Cerebellar nuclear complex (tissue), 1 donor: ENCODE measurements at places on chromosomes 2 and 18.

DNA sequence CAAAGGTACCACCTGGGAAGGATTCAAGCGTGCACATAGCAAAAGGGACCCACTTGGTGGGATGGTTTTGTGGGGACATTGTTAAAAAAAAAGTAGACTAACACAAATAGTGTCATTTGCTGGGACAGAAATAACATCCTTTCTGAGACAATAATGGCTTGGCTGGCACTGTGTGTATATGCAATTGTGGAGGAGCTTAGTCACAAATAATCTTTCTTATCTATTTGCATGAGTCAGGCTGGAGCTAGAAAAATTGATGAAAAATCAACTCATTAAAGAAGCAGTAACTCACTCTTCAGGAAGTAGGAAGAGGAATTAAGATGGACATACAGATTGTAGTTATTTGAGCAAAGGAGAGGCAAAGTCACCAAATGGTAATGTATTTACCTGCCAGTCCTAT, 29.5 kb upstream of the ITGB6 start:
- no peak for DNase-seq

DNA sequence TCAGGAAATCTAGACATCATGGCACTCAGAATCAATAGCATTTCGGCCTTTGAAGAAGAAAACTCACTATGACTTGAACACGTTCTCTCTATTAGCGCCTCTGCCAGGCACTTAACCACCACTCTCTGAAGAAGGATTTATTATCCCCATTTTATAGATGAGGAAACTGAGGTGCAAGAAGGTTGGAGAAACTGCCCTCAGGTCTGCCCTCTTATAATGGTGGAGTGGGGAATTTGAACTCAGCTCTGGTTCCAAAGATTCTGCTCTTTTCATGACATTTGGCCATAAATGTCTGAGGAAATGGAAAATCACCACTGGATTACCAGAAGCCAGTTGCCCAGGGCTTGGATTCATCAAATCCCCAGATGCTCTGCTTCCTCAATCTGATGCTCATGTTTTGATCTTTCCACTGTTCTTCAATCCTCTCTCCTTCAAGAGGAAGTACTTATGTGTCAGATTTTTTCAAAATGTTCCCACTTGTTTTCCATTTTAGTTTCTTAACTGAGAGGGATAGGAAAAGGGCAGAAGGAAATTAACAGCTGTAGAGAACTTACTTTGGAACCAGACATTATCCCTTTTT, 68.1 kb downstream of the ANTXR1 start:
- DNase-seq: no peak

GRCh38 chr2:101310834-101311695, 2.6 kb upstream of the RNF149 start:
- no peak for DNase-seq

- no peak for DNase-seq
These were observed 149.1 kb downstream of the UBE2E3 start for GRCh38 chr2:181129364-181130056.

DNA sequence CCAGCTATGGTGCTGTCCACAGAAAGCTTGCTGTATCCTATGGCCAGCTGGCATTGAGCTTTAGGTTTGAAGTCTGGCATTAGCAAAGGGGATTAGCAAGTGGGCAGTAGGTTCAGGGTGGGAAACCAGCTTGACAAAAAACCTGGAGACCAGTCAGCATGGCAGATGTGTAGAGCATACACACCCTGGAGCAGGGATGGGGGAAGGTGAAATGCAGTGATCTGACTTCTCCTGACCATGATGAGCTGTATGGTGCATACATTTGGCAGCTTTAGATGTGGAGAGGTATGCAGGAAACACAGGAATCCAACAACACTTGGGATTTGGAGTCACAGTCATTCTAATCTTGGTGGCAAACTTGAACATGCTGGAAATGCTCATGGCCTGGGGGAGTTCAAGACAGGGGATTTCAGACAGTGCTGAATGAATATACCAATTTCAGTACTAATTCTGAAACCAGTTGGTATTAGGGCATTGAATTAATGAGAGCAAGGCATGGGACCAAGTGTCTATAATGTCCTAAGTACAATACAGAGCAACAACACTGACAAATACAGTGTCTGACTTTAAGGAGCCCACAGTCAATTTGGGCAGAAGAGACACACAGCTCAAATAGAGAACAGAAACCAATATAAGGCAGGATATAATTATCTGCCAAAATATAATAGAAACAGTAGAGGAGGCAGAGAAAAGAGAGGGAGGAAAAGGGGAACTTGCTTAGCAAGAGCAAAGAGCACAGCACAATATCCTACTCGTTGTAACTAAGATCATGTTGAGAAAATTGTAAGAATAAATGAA, 11.8 kb downstream of the ARHGAP15 start:
- DNase-seq: no peak

- no peak for DNase-seq
These were observed 5.5 kb upstream of the QPCT start for GRCh38 chr2:37338933-37339332.

DNA sequence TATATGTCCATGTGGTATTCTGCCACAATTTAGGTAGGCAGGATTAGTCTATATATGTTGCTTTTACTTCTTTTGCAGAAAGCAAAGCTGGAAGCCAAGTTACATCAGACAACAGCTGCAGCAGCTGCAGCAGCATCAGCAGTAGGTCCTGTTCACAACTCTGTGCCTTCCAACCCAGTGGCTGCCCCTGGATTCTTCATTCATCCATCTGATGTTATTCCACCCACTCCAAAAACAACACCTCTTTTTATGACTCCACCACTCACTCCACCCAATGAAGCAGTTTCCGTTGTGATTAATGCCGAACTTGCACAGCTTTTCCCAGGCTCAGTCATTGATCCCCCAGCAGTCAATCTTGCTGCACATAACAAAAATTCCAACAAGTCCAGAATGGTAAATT, 107.6 kb downstream of the BIRC6 start:
- no peak for DNase-seq

- DNase-seq: no peak
These were observed 203.8 kb upstream of the CDH7 start for GRCh38 chr18:65547046-65547445.

- no peak for DNase-seq
These were observed 526.2 kb downstream of the IRS1 start for GRCh38 chr2:226273440-226273839.
